Effector memory CD4-positive, alpha-beta T cell (primary cell): ENCODE measurements at places on chromosomes 6 and 20.

DNA sequence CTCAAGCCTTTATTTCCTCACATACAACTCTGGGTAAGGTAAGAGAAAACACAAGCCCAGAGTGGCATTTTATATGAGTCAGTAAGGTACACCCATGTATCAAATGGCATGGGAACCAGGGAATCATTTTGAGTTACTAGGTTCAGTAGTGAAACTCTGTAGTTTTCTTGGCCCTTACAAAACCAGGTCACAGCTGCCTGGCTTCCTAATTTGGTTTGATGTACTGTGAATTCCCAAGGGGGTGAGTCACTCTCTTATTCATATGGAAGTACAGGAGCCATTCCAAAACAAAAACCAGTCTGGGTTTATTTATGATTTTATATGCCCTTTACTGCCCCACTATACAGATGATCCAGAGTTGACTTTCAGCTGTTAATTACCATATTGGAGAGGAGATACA, 70.7 kb downstream of the PDE7B start:
- DNase-seq = no peak
- no peak overlapping the region for H3K27ac ChIP-seq
- H3K36me3 ChIP-seq = no peaks in the 10 kb centered on the region
- no peak overlapping the region for H3K4me3 ChIP-seq

GRCh38 chr6:28000351-28001045, 43.5 kb downstream of the OR2B6 start:
- H3K4me3 ChIP-seq = no peak overlapping the region
- H3K27ac ChIP-seq = no peak overlapping the region
- H3K36me3 ChIP-seq = no peaks in the 10 kb centered on the region
- no peak for DNase-seq

DNA sequence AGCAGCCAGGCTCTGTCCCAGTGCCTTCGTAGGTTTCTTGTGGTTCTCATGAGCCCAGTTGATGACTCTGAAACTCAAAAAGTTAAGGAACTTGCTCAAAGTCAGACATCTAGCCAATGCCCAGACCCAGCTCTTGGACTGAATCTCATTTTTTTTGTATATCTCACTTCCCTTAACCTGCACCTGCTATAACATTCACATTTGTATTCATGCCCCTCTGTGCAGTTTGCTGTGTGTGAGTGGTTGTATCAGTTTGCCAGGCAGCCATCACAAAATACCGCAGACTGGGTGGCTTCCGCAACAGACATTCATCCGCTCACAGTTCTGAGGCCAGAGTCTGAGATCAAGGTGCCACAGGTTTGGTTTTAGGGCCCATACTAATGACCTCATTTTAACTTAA, 49.9 kb downstream of the IPCEF1 start:
- no peaks in the 10 kb centered on the region for H3K27me3 ChIP-seq
- no peak overlapping the region for H3K4me3 ChIP-seq
- DNase-seq = no peak

- DNase-seq = no peak
- no peak overlapping the region for H3K27ac ChIP-seq
- H3K27me3 ChIP-seq = no peaks in the 10 kb centered on the region
- H3K36me3 ChIP-seq = peaks cover 76% of the 10 kb centered on the region
- no peaks in the 10 kb centered on the region for H3K4me1 ChIP-seq
Measured at GRCh38 chr6:15507221-15507620, 155.6 kb downstream of the DTNBP1 start.

DNA sequence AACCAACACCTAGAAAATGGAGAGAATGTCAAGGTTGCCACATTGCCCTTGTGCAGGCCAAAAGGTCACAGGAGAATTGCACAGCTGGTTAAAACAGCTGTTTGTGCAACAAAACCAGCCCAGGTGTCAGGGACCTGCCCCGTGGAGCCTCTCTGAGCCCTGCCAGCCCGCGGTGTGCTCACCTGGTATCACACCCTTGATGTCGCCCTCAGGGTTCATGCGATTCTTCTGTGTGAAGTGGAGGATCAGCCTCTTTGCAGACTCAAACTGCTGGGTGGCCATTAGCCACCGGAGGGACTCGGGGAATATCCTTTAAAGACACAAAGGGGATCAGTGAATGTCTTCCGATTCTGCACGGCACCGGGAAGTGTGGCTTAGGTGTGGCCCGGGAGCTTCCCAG, 39.2 kb downstream of the PSMG4 start:
- H3K27me3 ChIP-seq = no peaks in the 10 kb centered on the region
- no peaks in the 10 kb centered on the region for H3K36me3 ChIP-seq
- H3K27ac ChIP-seq = no peak overlapping the region
- DNase-seq = no peak

GRCh38 chr6:149452037-149452939, 32.5 kb downstream of the ZC3H12D start:
- H3K27ac ChIP-seq = no peak overlapping the region
- DNase-seq = no peak
- no peaks in the 10 kb centered on the region for H3K27me3 ChIP-seq
- peaks cover 6% of the 10 kb centered on the region for H3K4me1 ChIP-seq
- no peak overlapping the region for H3K4me3 ChIP-seq
- H3K36me3 ChIP-seq = peaks cover 58% of the 10 kb centered on the region

DNA sequence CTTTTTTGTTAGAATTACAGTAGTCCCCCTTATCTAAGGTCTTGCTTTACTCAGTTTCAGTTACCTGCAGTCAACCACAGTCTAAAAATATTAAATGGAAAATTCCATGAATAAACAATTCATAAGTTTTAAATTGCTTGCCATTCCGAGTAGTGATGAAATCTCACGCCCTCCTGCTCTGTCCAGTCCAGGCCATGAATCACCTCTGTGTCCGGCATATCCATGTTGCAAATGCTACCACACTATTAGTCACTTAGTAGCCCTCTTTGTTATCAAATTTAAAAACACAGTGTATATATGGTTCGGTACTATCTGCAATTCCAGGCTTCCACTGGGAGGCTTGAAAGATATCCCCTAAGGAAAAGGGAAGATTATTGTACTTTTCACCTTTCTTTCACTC, 164.6 kb upstream of the FAM83B start:
- H3K4me3 ChIP-seq = no peak overlapping the region
- no peak overlapping the region for H3K27ac ChIP-seq
- no peaks in the 10 kb centered on the region for H3K4me1 ChIP-seq
- no peak for DNase-seq
- no peaks in the 10 kb centered on the region for H3K27me3 ChIP-seq
- H3K36me3 ChIP-seq = no peaks in the 10 kb centered on the region

DNA sequence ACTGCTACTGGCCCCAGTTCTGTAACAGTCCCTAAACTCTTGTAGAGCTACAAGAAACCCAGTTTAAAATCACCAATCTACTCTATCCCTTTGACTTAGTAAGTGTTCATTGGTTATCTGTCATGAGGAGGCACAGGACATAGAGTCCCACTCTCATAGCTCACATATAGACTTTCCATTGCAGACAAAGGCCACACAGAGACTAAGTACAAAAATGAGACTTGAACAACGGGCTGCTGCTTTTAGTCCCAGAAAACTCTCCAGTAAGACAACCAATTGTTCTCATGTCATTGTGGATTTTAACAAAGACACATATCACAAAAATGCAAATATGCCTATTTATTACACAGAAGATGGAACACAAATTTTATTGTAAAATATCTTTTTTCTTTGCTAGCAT, 197.4 kb downstream of the PTPRK start:
- H3K27me3 ChIP-seq = no peaks in the 10 kb centered on the region
- H3K4me3 ChIP-seq = no peak overlapping the region
- DNase-seq = no peak
- no peaks in the 10 kb centered on the region for H3K36me3 ChIP-seq
- no peak overlapping the region for H3K27ac ChIP-seq
- H3K4me1 ChIP-seq = no peaks in the 10 kb centered on the region

DNA sequence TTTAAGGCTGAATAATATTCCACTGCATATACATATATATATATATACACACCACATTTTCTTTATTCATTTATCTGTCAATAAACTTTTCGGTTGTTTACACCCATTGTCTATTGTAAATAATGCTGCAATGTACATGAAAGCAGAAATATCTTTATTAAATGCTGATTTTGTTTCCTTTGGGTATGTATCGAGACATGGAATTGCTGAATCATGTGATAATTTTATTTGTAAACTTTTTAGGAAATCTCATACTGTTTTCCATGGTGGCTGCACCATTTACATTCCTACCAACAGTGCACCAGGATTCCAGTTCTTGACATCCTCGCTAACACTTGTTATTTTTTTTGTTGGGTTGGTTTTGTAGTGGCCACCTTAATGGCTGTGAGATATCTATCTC, 14.1 kb upstream of the HLA-DOA start:
- no peak overlapping the region for H3K4me3 ChIP-seq
- DNase-seq = no peak
- no peak overlapping the region for H3K27ac ChIP-seq
- H3K27me3 ChIP-seq = no peaks in the 10 kb centered on the region
- H3K36me3 ChIP-seq = no peaks in the 10 kb centered on the region

DNA sequence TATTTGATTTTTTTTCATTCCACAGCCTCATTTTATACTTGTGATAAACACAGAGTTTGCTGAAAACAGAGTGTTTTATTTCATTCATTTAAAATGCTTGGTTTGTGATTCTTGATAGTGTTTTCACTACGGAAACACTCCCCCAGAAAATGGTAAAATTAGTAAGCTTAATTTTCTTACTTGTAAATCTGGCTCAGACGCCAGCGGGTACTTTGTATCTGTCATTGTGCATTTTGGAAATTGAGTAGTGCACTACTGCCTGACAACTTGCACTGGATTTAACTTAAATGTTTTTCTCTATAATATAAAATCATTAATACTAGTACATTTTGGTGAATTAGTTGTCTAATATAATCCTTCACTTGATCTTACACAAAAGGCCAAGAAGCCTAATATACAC, 37.0 kb upstream of the HINT3 start:
- no peak for DNase-seq
- no peaks in the 10 kb centered on the region for H3K27me3 ChIP-seq
- H3K36me3 ChIP-seq = peaks cover 54% of the 10 kb centered on the region
- peaks cover 14% of the 10 kb centered on the region for H3K4me1 ChIP-seq

GRCh38 chr6:28597217-28597835, 71.6 kb downstream of the GPX5 start:
- no peak overlapping the region for H3K27ac ChIP-seq
- no peak for DNase-seq
- H3K27me3 ChIP-seq = no peaks in the 10 kb centered on the region
- H3K36me3 ChIP-seq = no peaks in the 10 kb centered on the region
- H3K4me3 ChIP-seq = no peak overlapping the region
- no peaks in the 10 kb centered on the region for H3K4me1 ChIP-seq

- H3K27me3 ChIP-seq = no peaks in the 10 kb centered on the region
- H3K4me3 ChIP-seq = no peak overlapping the region
- H3K36me3 ChIP-seq = no peaks in the 10 kb centered on the region
- H3K4me1 ChIP-seq = no peaks in the 10 kb centered on the region
- no peak for DNase-seq
- no peak overlapping the region for H3K27ac ChIP-seq
Measured at GRCh38 chr6:164085091-164086075, 670.9 kb downstream of the QKI start.

DNA sequence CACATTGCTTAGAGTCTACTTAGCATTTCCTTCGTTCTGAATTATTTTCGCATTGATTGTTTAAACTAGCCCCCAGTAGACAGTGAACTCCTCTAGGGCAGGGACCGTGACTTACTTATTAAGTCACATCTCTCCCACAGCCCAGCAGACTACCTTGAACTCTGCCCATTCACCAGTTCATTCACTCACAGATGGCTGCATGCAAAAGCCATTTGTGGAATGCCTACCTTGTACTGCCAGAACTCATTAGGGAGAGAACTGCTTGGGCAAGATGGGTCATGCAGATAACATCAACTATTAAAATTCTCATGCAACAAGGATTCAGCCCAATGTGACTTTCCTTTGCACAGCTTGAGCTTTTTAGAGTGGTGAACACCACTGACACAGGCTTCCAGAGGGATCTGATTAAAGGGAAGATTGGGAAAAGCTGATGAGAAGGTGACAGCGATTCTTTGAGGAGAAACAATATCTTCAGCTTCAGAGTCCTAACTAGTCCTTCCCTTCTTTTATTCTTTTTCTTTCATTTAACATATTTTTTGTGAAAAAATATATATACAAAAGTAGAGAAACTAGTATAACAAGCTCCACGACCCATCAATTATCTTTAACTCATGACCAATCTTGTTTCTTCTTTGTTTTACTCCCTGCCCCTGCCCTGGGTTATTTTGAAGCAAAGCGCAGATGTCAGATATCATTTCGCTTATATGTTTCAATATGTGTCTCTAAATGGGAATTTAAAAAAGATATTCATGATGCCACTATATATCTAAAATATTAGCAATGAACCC, 273.9 kb downstream of the CDC5L start:
- H3K27ac ChIP-seq = no peak overlapping the region
- DNase-seq = no peak
- H3K4me3 ChIP-seq = no peak overlapping the region
- H3K36me3 ChIP-seq = no peaks in the 10 kb centered on the region
